Stimulated activated CD4-positive, alpha-beta T cell treated with anti-CD3 and anti-CD28 coated beads, Interleukin-4, amount 100 ng/mL, for 48 hours (primary cell): ENCODE measurements at places on chromosomes 3 and 15.

- DNase-seq: no peak
Measured at GRCh38 chr15:91956026-91956723, 102.7 kb downstream of the SLCO3A1 start.

DNA sequence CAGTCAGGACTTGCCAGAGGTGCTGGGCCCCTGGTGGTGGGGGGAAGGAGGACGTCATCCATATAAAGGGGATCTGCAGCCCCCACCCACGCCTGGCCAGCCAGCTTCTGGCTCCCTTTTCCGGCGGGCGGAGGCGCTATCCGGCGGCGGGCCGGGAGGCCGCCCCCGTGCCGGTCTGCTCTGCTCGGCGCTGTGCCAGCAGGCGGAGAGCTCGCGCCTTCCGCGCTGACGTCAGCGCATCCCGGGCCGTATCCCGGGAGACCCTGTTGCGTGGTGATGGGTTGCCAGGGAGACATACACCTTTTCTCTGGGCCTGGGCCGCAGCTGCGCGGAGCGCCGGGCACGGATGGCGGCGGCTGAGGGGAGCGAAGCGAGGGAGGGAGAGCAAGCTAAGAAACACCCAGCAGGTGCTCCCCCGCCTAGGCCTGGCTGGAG lies 1.1 kb downstream of the FAM131A start:
- DNase-seq: no peak

DNA sequence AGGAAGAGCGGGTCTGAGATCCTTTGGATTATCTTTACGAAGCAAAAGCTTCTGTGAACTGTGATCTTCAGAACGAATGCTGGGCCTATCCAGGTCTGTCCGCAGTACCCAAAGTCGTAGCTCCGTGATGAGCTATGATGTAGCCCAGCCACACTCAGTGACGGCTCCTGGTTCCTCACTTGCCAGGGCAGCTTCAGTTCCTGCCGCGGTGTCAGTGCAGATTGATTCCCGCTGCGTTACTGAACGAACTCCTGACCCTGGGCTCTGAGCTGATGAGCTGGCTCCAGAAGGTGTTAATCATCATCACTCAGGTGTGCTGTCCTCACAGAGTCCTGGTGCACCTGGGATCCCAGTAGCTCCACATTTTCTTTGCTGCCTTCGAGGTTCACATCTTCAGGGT lies 45.0 kb downstream of the TMEM44 start:
- DNase-seq: no peak

DNA sequence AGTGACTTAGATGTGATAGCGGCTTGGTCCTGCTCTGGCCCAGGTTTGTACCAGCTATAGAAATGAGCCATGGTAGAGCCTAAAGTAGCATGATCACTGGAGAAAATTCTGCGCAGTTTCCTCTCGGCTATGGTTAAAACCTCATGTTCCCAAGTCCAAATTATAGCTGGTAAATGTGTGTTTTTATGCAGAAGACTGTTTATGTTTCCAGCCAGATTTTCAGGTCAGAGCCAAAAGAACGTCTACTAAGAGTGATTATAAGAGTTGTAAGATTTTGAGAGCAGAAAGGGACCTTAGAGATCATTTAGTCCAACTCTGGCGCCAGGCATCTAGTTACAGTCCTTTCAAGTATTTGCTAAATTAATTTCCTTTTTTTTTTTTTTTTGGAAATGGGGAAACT lies 333.7 kb downstream of the LPP start:
- no peak for DNase-seq

DNA sequence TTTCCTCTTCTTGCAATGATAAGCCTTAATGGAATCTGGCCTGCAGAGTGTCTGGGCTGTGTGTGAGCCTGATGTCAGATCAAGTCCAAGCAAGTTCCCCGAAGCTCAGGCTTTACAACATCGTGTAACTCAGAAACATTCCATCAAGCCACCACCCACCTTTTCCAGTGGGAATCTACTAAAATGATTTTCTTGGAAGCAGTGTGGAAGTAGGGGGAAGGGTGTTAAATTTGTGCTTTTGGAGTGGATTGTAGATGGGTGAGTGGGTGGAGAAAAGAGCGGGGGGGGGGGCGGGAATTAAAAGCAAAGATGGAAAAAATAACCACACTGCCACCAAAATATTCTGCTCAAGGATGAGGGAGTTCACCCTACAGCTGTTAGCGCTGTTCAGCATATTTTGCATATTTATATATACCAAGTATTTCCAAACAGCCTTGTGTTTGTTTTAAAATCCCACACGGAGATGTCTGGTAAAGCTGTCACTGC lies 53.6 kb downstream of the VGLL3 start:
- no peak for DNase-seq

- no peak for DNase-seq
Measured at GRCh38 chr3:127061641-127062040, 78.7 kb downstream of the PLXNA1 start.

DNA sequence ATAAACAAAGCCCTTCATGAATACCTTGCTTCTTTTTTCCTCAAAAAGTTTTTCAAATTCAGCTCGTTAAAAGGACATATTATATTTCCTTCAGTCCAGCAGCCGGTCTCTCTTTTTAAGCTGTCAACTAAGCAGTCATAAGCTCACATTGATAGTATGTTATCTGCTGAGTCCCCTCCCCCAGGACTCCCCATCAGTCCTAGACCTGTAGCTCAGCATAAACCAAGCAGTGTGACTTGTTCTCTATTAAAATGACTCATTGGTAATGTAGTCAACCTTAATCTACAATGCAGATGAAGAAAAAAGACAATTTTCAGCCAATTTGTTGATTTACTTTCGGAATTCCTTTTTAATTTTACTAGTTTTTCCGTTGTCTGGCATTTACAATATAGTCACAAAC lies 483.8 kb downstream of the MECOM start:
- no peak for DNase-seq

DNA sequence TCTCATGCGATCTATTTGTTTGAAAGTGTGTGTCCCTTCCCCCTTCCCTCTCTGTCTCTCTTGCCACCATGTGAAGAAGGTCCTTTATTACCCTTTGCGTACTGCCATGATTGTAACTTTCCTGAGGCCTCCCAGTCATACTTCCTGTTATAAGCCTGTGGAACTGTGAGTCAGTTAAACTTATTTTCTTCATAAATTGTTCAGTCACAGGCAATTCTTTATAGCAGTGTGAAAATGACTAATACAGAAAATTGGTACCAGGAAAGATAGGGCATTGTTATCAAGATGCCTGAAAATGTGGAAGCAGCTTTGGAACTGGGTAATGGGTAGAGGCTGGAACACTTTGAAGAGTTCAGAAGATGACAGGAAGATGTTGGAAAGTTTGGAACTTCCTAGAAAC lies 743.7 kb upstream of the NECTIN3 start:
- no peak for DNase-seq

DNA sequence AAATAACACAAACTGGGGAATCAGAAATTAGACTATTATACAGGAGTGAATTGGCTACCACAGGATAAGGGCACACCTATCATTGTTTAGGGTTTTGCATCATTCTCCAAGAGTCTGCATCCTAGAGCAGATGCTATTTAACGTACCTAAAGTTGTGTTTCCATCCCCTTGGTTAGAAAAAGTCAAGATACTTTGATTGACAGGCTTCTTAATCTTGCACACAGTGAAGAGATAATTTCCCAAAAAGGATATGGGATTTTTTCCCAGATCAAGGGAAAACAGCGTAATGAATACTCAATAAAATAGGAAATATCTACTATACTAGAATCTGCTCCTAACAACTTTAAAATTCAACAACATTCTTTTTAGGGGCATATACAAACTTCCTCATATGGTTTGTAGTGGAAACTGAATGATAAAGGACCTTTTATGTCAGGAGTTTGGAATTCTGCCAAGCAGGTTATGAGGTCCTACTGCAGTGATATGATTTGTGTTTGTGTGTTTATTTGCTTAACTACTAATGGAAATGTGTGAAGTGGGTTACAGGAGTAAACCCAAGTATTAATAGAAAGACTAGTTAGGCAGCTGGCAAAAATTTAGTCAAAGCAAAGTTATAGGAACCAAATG lies 124.1 kb upstream of the MME start:
- DNase-seq: no peak
